ENCODE measurements at places on chromosomes 2 and 18.

GRCh38 chr18:73615506-73615905 lies 532.1 kb downstream of the FBXO15 start:
- DNase-seq = no peak

GRCh38 chr2:24269265-24269664 lies 91.1 kb downstream of the ITSN2 start:
- no peak for DNase-seq

DNA sequence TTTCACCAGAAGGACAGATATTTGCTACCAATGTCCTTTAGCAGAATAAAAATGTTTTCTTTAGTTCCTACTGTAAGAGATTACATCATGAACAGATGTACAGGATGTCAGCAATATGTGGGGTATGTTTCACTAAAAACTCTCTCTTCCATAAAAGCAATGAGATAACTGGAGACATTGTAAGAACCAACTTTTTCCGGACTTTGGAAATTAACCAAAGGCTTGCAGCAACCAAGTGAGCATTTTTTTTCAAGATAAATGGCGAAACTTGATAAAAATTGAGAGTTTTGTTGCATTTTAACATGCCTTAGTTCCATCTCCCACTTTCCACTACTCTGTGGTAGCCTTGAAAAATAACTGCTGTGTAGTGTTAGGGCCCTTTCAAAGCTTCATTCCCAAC lies 429.8 kb upstream of the CDH2 start:
- no peak for DNase-seq

DNA sequence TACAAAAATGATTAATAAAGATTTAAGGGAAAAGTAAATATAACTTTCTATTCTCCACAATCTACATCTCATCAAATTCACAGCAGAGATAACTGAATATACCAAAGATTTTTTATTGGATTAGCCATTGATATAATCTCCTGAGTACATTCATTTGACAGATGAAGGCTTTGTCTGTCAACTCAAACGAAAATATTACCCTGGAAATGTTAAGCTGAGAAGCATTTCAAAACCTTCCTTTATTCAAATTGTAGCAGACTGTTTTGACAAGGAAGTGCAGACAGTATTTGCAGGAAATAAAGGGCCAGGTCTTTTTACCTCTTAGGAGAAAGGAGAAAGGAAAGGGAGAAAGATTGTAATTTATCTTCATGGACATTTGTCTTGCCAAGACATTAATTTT lies 473.5 kb downstream of the TMEM182 start:
- no peak for DNase-seq

DNA sequence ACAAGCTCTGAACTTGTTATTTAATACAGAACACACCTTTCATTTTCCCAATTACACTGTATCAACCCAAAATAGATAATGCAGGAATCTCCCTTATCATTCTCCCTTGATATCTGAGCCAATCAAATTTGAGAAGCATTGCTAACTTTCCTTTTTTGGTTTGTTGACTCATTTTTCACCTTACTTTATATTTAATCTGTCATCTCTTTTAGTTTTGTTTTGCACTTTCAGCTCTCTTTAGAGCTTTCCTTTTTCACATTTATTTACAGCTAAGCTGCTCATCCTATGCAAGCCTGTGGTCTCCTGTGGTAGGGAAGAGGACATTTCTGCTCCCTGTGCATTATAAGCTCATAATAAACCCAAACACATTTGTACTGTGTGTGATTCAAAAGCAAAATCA lies 50.1 kb downstream of the ITGAV start:
- DNase-seq = no peak

GRCh38 chr2:9641641-9642040 lies 10.8 kb upstream of the YWHAQ start:
- no peak for DNase-seq

DNA sequence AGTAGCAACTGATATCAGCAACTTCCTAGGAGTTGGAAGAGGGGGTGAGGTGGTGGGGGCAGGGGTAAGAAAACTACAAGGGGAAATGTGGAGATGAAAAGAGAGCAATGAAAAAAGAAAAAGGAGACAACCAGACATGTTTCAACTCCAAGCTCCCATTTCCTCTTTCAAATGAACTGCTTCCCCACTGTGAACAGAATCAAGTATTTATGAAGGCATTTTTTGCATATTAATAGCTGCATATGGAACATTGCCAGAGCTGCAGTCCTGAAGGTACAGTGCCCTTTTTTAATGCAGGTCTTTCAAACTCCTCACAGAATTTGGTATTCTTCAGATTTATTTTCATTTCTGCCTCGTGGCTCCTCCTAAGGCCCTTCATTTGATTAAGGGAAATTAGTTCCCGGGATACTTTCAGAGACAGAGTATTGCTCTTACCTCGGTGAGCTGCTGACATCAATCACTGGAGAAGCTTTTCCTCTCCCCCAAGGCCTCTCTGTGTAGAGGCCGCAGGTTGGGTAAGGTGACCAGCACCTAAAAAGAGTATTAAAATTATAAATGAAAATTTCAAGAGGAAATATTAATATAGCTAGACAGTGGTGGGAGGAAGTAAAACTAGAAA lies 68.4 kb downstream of the KIAA2012 start:
- no peak for DNase-seq

DNA sequence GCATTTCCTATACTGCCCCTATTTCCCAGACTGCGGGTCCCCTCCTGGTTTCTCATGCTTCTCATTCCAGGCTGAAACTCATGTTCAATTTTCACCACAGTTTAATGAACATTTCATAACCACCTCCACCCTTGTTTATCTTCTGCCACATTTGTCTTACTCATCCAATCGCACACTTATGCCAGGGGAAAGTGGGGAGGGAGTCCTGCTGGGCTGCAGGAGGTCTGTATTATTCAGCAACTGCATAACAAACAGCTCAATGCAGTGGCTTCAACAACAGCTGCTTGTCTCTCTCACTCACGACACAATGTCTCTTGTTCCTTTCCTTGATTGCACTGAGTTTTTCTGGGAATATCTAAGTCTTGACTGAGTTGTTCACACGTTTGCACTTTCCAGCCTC lies 106.0 kb downstream of the ZNF519 start:
- DNase-seq = no peak

- DNase-seq = no peak
These were observed 206.2 kb downstream of the VAPA start for GRCh38 chr18:10119991-10120390.

- DNase-seq = no peak
These were observed 62.5 kb downstream of the DAW1 start for GRCh38 chr2:227933884-227934283.

GRCh38 chr18:57051657-57052044 lies 95.2 kb upstream of the BOD1L2 start:
- DNase-seq = no peak

DNA sequence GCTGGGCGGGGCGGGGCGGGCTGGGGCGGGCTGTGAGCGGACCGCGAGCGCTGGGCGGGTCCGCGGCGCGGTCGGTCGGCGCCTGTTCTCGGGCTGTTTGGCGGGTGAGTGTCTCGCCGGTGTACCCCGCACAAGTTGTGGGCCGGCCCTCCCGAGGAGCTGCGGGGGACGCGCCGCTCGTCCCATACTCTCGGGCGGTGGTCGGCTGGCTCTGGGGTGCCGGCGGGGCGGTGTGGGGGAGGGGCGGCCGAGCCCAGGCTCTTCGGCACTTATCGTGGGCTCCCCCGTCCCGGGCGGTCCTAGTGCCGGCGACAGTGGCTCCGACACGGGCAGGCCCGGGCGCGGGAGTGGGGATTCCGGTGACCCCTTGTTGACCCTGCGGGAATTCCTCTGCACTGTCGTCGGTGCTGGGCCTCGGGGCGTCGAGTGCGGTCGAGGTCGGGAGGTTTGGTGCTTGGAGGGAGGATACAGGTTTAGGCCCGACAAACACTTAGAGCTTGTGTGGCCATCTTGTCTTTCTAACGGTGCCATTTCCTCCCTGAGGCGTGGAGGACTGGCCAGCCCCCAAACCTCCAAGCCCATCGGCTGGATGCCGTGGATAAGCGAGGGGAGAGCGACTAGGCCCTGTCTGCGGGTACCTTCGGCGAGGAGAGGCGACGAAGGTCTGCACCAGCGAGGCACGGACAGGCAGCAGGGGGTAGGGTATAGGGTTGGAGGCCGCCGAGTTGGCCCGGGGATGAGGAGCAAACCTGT lies at the start of gene SEPTIN2:
Gene SEPTIN2 (plus strand): TSS at position 47 of the 753 bp plus-strand sequence. CDS start 8,308 bp downstream, outside the sequence.
- DNase-seq = peak; percentile 76

- no peak for DNase-seq
These were observed 80.2 kb downstream of the PXDN start for GRCh38 chr2:1664076-1664605.

DNA sequence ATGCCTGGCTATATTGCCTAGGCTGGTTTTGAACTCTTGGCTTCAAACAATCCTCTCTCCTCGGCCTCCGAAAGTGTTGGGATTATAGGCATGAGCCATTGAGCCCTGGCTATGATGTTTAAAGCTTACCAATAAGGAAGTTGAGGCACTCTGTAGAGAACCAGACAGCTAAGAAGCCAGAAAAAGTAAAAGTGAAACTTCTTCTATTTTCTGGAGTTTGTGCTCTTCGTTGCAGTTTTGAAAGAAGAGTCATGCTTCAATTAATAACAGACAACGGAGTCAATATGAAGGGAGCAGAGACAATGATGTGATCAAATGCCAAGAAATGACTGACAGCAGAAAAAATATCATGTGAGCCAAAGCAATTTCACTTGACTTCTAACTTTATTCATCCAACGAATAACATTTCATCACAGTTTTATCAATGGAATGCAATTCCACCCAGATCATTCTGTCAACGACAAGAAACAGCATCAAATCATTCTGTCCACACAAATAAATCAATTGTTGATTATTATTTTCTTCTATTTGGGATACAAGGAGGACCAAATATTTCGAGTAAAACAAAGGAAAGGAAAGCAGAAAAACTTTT lies 175.5 kb upstream of the CELF4 start:
- DNase-seq = no peak

DNA sequence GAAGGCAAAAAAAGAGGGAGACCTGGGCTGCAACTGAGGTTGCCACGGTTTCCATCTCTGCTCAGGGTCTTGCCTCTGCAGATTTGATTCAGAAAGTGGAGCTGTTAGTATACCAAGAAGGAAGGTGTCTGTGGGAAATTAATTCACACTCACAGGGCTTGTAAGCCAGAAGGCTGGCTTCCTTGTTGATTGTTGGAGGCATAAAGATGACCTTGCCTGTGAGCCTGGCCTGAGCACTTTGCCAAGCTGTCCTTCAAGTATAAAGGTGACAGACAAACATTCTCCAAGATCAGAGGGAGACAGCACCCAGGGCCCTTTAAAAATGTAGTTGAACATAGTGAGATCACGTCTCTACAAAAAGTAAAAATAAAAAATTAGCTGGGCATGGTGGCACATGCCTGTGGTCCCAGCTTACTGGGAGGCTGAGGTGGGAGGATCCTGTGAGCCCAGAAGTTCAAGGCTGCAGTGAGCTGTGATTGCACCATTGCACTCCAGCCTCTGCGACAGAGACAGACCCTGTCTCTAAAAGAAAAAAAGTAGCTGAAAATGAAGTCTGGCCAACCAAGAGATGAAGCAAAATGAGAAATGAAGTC lies 91.2 kb upstream of the UXS1 start:
- DNase-seq = no peak

DNA sequence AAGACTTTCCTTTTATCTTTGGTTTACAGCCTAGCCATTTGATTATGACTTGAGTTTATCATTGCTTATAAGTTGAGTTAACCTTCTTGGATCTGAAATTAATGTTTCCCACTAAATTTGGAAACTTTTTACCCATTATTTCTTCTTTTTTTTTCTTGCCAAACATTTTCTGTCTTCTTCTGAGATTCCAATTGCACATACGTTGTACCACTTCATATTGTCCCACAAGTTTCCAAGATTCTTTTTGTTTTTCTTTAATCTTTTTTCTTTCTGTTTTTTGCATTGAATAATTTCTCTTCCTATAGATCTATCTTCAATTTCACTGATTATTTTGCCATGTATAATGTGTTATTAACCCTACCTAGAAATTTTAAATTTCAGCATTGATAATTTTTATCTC lies 18.6 kb downstream of the LONRF2 start:
- DNase-seq = no peak

GRCh38 chr2:235059161-235059560 lies 107.3 kb downstream of the SH3BP4 start:
- DNase-seq = no peak

- no peak for DNase-seq
These were observed 24.5 kb downstream of the KCNF1 start for GRCh38 chr2:10935953-10936942.

DNA sequence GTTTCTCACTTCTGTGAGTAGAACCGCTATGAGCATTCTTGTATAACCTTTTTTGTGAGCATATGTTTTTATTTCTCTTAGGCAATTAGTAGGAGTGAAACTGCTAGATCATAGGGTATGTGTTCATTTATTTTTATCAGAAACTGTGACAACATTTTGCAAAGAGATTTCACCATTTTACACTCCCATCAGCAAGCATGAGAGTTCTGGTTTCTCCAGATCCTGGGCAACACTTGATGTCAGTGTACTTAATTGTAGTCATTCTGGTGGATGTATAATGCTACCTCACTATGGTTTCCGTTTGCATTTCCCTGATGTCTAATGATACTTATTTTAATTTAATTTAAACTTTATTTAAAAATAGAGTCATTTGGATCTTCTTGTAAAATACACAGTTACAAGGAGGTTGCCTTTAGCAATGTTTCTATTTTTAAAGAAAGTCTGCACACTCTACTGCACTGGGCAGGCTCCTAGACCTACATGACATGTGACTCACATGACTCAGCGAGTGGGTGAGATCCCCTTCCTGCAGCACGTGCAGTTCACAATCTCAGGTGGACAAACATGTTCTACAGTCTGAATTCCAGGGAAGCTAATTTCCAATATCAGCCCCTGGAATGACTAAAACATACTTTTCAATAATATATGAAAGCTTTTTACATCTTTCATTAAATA lies 127.0 kb upstream of the BCL2L11 start:
- no peak for DNase-seq

DNA sequence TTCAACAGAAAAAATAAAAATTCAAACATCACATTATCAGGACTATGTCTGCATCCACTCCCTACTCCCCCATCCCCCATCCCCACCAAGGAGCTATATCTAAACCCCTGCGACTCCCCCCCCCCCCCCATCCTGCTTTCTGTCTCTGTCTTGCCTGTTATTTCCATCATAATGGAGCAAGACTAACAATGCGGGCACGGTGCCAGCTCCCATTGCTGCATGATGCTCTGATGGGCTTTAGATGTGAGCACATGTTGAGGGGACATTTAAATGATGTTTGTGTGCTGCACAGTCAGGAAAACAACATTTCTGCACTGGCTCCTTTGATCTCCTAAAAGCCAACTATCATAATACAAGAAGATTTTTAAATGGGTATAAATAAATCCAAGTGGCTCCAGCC lies 644.2 kb upstream of the SETBP1 start:
- DNase-seq = no peak
